A549 treated with CpdA at 1 μM for 4 hours (cell line): ENCODE measurements at places on chromosomes 3 and 15. TPM values are rescaled to one million over a fixed set of nuclear protein-coding genes. Genes with fewer than 3 reads are reported as not detected.

PAQR5 gene
- 98.3 to 125 TPM (median 117 TPM) in 5 replicates for total RNA-seq

ARHGAP11A gene
- 51.9 to 115 TPM (median 77.3 TPM) in 5 replicates for total RNA-seq

SLC28A1 gene
- 0.02 to 0.06 TPM (median 0.05 TPM) in 3 of 5 replicates, not detected in the others for total RNA-seq

XCR1 gene
- not detected in 5 replicates for total RNA-seq

CFAP91 gene
- 0.21 to 0.40 TPM (median 0.34 TPM) in 3 of 5 replicates, not detected in the others for total RNA-seq

PIGX gene
- total RNA-seq: 26.9 to 32.4 TPM (median 29.9 TPM) in 5 replicates

FBXL22 gene
- total RNA-seq: 0.16 to 0.50 TPM (median 0.27 TPM) in 5 replicates

CELF6 gene
- 0.07 to 0.19 TPM (median 0.12 TPM) in 4 of 5 replicates, not detected in the other for total RNA-seq
